ENCODE measurements at places on chromosomes 1 and 21. TPM values are rescaled to one million over a fixed set of nuclear protein-coding genes. Genes with fewer than 3 reads are reported as not detected.

PROK1 gene
- polyA plus RNA-seq = not detected

OR10R2 gene
- not detected for polyA plus RNA-seq

EFNA3 gene
- 3.7 TPM for polyA plus RNA-seq

SELENBP1 gene
- not detected for polyA plus RNA-seq

GBP5 gene
- not detected for polyA plus RNA-seq

S100B gene
- polyA plus RNA-seq = 2.1 TPM

MCOLN2 gene
- polyA plus RNA-seq = 1.9 TPM

All from mammary epithelial cell (primary cell).